Immature natural killer cell (primary cell): ENCODE measurements at places on chromosomes 1 and 21. TPM values are rescaled to one million over a fixed set of nuclear protein-coding genes. Genes with fewer than 3 reads are reported as not detected.
A peak's percentile ranks its signal among the peaks of the same experiment; 100 is the strongest.

The S100A7A gene
- polyA plus RNA-seq: not detected

The FCER1G gene
- 1,827 TPM for polyA plus RNA-seq

The CD55 gene
- 63.9 TPM for polyA plus RNA-seq

The ITLN1 gene
- not detected for polyA plus RNA-seq

The B3GALT5 gene
- not detected for polyA plus RNA-seq

The TP73 gene
- not detected for polyA plus RNA-seq

The AGO3 gene
- 9.3 TPM for polyA plus RNA-seq

DNA sequence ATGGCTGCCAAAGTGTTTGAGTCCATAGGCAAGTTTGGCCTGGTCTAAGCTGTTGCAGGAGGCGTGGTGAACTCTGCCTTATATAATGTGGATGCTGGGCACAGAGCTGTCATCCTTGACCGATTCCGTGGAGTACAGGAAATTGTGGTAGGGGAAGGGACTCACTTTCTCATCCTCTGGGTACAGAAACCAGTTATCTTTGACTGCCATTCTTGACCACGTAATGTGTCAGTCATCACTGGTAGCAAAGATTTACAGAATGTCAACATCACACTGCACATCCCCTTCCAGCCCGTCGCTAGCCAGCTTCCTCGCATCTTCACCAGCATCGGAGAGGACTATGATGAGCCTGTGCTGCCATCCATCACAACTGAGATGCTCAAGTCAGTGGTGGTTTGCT is 215.8 kb upstream of the JUN start:
- no peaks in the 10 kb centered on the region for H3K36me3 ChIP-seq
- no peak overlapping the region for H3K4me3 ChIP-seq
- no peak overlapping the region for H3K27ac ChIP-seq
- peaks cover 37% of the 10 kb centered on the region for H3K4me1 ChIP-seq

- no peaks in the 10 kb centered on the region for H3K36me3 ChIP-seq
- no peaks in the 10 kb centered on the region for H3K4me1 ChIP-seq
- H3K27me3 ChIP-seq: no peaks in the 10 kb centered on the region
- DNase-seq: no peak
- H3K27ac ChIP-seq: no peak overlapping the region
Observed at GRCh38 chr1:47828978-47829377, 168.2 kb downstream of the TRABD2B start.

GRCh38 chr1:165854101-165854845 is 26.9 kb downstream of the UCK2 start:
- peaks cover 1% of the 10 kb centered on the region for H3K27me3 ChIP-seq
- DNase-seq: peak; percentile 59
- H3K4me1 ChIP-seq: peaks cover 71% of the 10 kb centered on the region
- H3K4me3 ChIP-seq: peak overlapping the region; percentile 59

- H3K36me3 ChIP-seq: no peaks in the 10 kb centered on the region
- H3K27ac ChIP-seq: no peak overlapping the region
- no peak for DNase-seq
- peaks cover 4% of the 10 kb centered on the region for H3K27me3 ChIP-seq
- H3K4me1 ChIP-seq: no peaks in the 10 kb centered on the region
- H3K4me3 ChIP-seq: no peak overlapping the region
Observed at GRCh38 chr1:74513411-74514300, 1.2 kb upstream of the LRRC53 start.

DNA sequence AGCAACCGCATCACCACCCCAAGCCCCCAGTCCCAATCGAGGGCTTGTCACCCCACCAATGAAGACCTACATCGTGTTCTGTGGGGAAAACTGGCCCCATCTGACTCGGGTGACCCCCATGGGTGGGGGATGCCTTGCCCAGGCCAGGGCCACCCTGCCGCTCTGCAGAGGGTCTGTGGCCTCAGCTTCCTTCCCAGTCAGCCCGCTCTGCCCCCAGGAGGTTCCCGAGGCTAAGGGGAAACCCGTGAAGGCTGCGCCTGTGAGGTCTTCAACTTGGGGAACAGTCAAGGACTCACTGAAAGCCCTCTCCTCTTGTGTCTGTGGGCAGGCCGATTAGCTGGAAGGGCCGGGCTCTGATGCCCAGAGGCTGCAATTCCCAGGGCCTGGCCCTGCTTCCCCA is 2.0 kb downstream of the SRARP start:
- no peak for DNase-seq
- no peak overlapping the region for H3K4me3 ChIP-seq
- H3K27me3 ChIP-seq: peaks cover 6% of the 10 kb centered on the region
- H3K36me3 ChIP-seq: no peaks in the 10 kb centered on the region

DNA sequence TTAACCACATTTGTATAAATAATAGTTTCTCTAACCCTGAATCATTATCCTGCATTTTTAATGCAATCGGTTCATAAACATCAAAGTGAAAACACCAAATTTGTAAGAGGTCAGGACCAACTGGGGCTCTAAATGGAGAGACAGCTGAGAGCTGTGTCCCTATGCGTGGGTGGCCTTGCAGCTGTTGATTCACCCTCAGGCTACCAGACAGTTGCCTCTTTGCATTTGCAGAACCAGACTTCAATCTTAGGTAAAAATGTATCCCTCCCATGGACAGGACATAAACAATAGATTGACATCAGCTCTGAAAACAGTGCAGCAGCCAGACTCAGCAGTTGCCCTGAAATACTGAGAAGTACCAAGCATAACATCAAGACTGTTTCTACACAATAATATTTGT is 8.8 kb upstream of the TGFB2 start:
- no peak for DNase-seq
- no peaks in the 10 kb centered on the region for H3K27me3 ChIP-seq
- no peaks in the 10 kb centered on the region for H3K4me1 ChIP-seq
- H3K4me3 ChIP-seq: no peak overlapping the region
- H3K27ac ChIP-seq: no peak overlapping the region

DNA sequence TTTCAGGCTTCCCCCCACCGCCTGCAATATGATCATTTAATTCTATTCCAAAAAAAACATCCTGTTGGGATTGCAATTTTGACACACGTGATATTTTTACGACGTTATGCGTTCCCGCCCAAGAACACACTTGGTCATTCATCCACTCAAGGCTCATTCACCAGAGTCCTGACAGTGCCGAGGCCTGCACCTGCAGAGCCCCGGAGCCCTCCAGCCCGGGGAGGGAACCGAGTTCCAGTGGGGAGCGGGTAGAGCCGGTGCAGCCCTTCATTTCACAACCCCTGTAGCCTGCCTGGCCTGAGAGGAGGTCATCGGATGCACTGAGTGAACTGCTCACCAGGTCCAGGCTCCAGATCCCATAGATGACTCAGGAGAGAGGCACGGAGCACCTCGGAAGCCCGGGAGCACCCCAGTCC is 156.0 kb upstream of the BACE2 start:
- no peak overlapping the region for H3K4me3 ChIP-seq
- H3K27ac ChIP-seq: no peak overlapping the region
- no peaks in the 10 kb centered on the region for H3K36me3 ChIP-seq

DNA sequence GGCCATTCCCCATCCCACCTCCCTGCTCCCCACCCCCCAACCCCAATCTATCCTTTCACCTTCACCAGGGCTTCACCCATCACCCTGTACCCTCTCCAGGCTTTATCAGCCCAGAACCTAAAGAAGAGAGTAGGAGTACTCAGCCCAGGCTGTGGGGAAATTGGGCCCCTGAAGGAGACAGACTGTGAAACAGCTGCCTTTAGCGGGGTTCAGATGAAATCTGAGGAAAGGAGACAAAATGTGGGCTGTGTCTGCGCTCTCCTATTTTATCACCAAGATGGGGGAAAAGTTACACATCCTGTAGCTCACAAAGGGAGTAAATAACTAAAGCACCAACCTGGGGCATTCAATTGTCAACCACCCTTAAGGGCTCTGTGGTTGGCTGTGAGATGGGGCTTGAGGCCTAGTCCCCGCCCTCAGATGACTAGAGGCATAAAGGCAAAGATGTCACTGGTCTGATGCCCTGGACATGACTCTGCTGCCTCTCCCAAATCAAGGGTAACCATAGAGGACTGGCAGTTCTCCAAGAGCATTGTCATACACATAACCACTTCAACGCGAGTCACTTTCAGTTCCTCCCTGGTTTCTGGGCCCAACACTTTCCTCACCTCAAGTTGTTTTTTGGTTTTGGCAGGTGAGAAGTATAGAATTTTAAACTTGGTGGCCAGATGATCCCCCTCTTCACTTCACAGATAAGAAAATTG is 30.0 kb downstream of the SLC27A3 start:
- H3K4me3 ChIP-seq: peak overlapping the region; percentile 40
- H3K36me3 ChIP-seq: peaks cover 3% of the 10 kb centered on the region
- no peaks in the 10 kb centered on the region for H3K27me3 ChIP-seq
- peak overlapping the region; percentile 86 for H3K27ac ChIP-seq

- no peaks in the 10 kb centered on the region for H3K4me1 ChIP-seq
- no peaks in the 10 kb centered on the region for H3K36me3 ChIP-seq
- DNase-seq: no peak
- H3K27me3 ChIP-seq: peaks cover 11% of the 10 kb centered on the region
- H3K27ac ChIP-seq: no peak overlapping the region
Observed at GRCh38 chr1:34479731-34480130, 275.1 kb upstream of the GJB5 start.

DNA sequence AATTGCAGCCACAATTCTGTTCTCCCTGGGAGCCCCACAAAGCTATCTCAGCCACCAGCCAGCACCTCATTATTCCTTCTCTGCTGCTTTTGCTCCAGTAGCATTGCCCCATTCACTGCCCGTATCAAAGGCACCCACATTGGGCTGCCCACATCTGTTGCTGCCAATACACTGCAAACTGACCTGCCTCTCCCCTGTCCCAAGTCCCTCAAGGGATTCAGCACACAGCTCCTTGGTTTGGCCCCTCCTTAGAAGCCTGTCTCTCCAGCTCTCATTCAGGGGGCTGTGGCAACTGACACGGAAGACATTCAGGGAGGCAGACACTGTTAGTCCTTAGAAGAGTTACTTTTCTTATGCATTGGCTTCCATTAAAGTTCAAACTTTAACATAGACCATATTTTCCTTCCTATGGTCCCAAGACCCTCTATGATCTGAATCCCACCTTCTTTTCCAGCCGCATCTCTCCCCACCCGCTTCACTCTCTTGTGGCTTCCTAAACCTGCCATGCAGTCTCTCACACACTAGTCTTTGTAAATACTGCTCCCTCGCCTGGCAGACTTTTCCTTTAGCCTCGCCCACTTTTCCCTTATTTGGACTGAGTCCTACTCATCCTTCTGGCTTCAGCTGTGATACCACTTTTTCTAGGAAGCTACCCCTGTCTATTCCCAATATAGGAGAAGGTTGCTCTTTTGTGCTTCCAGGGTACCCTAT is 19.3 kb upstream of the KLHDC8A start:
- DNase-seq: no peak
- H3K36me3 ChIP-seq: no peaks in the 10 kb centered on the region
- H3K27ac ChIP-seq: no peak overlapping the region
- peaks cover 3% of the 10 kb centered on the region for H3K4me1 ChIP-seq

- no peak overlapping the region for H3K4me3 ChIP-seq
- no peak for DNase-seq
- no peaks in the 10 kb centered on the region for H3K4me1 ChIP-seq
- no peak overlapping the region for H3K27ac ChIP-seq
Observed at GRCh38 chr1:79259390-79260336, 253.1 kb upstream of the ADGRL4 start.
